ENCODE measurements at places on chromosomes 16 and 17. TPM values are rescaled to one million over a fixed set of nuclear protein-coding genes. Genes with fewer than 3 reads are reported as not detected.

Gene ZNF423
- not detected for total RNA-seq

Gene XYLT1
- 37.9 TPM for total RNA-seq

Gene PYDC1
- total RNA-seq: not detected

Gene CYLD
- total RNA-seq: 276 TPM

Gene VWA3A
- 0.23 TPM for total RNA-seq

Gene TPSG1
- not detected for total RNA-seq

Gene PMFBP1
- total RNA-seq: 1.0 TPM

Gene SSTR5
- total RNA-seq: not detected

Gene PNMT
- 0.89 TPM for total RNA-seq

Gene FAHD1
- 12.9 TPM for total RNA-seq

Gene TEX19
- total RNA-seq: not detected

Gene MT3
- not detected for total RNA-seq

GRCh38 chr17:69235338-69236058, 6.9 kb upstream of the ABCA10 start:
- DNase-seq: peak; percentile 39

DNA sequence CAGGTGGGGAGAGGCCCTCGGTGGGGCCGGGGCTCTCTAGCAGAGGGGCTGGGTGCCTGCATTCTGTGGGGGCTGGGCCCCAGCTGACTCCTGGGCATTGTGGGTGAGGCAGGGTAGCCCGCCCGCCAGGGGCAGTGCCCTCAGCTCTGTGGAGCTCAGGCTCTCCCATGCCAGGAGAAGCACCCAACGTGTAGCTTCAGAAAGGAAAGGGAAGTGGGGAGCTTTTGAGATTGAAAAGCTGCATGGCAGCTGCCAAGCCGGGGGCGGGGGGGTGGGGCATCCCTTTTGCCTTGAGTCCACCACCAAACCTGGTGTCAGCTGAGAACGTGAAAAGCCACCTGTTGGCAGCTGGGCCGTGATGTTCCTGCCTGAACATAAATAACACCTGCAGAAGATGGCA, 192.1 kb upstream of the CIBAR2 start:
- DNase-seq: no peak

- no peak for DNase-seq
These were observed 2.2 kb downstream of the RASD1 start for GRCh38 chr17:17493986-17494466.

DNA sequence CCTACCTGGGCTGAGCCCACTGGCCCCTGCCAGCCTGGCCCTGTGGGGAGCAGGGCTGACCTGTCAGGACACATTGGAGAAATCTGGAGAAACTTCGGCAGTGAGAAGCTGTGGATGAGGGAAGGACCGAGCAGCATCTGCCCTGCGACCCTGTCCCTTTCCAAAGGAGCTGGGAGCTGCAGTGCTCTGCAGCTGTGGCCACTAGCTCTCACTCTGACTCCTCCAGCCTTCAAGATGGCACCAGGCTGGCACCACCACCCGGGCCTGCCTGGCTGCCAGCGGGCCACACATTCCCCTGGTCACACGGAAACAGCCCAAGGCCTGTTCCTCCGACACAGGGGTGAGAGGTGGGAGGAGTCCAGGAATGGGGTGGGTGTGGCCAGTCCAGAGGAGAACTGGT, 30.1 kb downstream of the CD300LG start:
- no peak for DNase-seq

GRCh38 chr17:76268015-76268749, 3.0 kb downstream of the UBALD2 start:
- DNase-seq: no peak

DNA sequence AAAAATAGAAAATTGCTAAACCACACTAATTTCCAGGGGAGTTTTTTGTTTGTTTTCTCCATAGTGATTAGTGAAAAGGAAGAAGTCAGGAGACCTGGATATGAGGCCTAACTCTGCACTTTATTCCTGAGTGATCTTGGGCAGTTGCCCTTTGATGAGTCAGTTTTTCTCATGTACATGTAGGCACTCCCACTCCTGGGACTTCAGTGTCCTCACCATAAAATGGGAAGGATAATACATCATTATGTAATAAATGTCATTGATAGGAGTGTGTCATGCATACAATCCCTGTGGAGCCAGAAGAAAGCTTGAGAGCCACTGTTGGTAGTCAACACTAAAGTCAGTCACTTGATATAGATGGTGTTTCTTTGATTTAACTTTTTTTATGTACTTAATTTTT, 32.5 kb downstream of the WIPF2 start:
- no peak for DNase-seq

- DNase-seq: no peak
These were observed 22.1 kb upstream of the IL21R start for GRCh38 chr16:27379919-27380318.

DNA sequence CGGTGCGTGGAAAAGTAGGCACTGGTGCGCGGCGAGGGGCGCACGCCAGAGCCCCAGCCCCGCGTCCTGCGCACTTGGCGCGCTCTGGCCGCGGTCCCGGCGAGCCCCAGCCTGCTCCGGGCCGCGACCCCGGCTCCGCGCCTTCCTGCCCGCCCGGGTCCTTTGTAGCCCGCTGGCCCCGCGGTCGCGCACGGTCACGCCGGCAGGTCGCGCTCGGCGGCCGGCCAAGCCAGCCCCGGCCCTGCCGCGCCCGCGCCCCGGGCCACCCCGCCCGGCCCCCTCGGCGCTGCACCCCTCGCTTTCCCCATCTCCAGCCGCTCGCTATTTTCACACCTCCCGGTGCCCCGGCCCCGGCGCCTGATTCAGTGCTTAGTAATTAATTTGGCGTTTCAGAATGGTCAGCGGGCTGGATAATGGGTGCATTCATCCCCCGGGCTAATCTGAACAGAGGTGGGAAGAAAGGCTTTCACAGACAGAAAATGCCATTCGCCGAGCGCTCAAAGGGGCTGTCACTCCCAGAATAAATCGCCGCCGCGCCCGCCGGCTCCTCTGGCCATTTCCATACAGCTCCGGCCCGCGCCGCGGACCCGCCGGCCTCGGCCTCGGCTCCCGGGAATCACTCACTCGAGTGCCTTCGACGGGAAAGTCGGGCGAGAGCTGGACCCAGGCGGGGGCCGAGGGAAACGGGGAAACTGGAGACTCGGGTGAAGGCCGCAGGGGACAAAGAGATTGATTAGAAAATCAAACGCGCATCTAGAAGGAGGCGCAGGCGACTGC, 17.8 kb upstream of the NTN1 start:
- no peak for DNase-seq

GRCh38 chr16:84652566-84652965, 4.3 kb downstream of the KLHL36 start:
- peak; percentile 78 for DNase-seq

DNA sequence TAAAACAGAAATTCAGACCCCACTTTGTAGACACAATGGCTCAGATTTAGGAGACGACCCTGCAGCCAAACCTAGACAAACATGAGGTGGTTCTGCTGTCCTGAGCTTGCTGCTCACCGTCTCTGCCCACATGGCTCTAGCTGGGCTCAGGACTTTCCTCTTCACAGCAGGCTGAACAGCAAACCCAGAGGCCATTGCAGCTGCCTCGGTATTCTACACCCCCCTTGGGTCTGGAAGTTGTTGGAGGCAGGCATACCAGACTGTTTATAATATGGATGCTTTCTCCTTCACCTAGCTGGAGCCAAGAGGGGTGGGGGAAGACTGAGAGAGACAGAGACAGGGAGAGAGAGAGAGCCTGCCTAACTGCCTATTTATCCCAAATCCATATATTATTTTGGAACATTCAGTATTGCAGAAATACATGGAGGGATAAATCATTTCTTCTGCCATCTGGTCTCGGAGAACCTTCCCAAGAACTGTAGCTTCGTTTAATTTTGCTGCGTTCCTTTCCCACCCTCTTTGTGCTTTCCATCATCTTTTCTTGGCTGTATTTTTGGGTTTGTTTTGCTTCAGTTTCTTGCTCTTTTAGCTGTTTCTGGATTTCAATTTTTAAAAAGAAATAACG, 628.2 kb upstream of the RBFOX1 start:
- no peak for DNase-seq

- DNase-seq: no peak
These were observed 70.7 kb downstream of the WSCD1 start for GRCh38 chr17:6140728-6141330.

- DNase-seq: no peak
These were observed 5.7 kb upstream of the PHAF1 start for GRCh38 chr16:67104061-67104460.

- no peak for DNase-seq
These were observed 12.8 kb downstream of the HMOX2 start for GRCh38 chr16:4489030-4489429.

DNA sequence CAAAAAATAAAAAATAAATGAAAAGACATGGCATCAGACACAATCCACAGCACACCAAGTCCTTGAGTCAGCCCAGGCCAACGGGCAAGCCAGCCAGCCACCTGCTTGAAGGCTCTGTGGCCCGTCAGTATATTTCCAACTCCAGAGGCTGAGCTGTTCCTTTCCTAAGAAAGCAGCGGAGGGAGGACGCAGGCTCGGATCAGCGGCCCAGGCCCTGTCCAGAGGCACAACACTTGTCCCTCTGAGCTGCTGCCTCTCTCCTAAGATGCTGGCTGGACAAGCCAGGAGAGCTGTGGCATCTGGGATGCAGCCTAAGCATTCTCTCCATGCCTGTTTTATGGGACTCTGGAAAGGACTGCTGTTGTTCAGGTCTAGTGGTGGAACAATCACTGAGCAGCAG, 14.8 kb upstream of the NLRC3 start:
- DNase-seq: no peak

- DNase-seq: peak; percentile 74
These were observed 48.5 kb downstream of the RAI1 start for GRCh38 chr17:17729620-17730249.

GRCh38 chr16:11780991-11781680, 15.9 kb downstream of the ZC3H7A start:
- no peak for DNase-seq

- DNase-seq: no peak
These were observed 137.9 kb downstream of the SOX9 start for GRCh38 chr17:72258711-72259110.

DNA sequence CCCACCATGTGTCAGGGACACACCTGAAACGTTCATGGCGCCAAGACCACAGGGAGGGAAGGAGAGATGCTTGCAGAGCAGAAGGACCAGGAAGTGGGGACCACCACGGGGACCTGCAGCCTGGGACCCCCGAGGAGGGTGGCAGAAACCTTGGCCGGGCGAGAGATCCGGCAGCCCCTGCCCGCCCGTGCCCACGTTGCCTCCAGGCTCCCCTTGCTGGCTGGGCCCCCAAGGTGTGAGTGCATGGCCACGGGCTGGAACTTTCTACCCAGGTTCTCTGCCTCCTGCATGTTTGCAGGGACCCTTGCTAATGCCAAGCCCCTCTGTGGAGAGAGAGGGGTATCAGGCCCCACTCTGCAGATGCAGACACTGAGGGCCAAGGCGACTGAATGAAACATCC, 50.4 kb downstream of the USP22 start:
- no peak for DNase-seq

DNA sequence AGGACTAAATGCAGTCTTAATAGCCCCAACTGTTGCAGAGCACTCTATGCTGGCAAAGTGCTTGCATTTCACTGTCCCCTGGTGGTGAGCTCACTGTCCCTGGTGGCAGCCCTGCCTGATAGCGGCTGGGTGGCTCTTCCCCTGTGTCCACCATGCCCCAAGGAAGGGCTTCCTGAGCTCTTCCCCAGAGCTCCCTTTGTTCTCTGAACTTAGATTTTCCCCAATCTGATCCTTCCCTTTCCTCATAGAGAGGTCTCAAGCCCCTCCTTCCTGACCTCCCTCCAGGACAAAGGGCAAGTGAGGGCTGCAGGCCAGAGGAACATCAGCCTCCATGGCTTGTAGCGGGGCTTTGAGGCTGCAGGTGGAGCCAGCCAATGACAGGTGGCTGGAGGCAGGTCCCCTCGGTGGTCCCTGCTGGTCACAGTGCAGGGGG, 17.0 kb downstream of the BEAN1 start:
- no peak for DNase-seq

DNA sequence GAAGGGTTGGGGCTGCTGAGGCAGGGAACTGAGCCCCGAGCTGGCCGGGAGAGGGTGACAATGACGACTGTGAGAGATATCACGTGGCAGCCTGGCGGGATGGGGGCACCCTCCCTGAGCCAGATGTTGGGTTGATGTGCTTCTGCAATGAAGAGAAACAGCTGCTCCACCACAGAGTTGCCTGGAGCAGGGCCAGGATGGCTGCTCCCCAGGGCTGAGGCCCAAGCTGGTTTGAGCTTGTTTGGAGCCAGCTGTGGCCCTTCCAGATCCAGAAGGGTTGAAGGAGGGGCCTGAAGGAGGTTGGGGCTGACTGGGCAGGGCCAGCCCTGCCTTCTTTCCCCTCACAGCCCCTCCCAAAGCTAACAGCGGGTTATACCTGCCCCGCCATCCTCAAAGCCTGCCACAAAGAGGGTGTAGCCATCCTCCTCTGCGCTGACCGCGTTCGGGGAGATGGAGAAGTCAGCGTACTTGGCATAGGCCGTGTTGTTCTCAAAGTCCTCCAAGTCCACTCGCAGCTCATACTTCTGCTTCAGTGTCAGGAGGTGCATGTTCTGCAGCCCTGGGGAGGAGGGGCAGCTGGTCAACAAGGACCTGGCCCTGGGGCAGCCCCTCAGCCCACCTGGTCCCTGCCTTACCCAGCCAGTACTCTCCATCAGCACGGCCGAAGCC, 2.1 kb downstream of the MFAP4 start:
- DNase-seq: no peak

GRCh38 chr17:59332749-59333377, 1.4 kb downstream of the YPEL2 start:
- no peak for DNase-seq

- DNase-seq: no peak
These were observed 559.8 kb downstream of the WWOX start for GRCh38 chr16:78659216-78659615.

DNA sequence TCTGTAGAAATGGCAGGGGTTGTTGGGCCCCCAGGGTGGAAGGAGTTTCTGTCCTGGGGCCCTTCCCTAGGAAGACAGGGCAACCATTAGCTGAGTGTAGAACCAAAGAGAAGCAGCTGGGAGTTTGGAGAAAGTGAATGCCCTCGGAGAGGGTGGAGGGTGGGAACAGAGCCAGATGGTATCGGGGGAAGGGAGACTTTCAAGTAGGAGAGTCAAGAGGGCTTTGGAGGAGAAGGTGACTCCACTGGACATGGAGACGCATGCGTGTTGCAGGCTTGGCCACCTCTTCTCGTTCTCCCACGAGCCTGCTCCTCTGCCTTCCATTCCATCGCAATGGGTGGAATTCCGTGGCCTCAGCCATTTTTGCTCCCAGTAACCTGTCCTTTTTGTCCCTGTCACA, 19.4 kb downstream of the SLC47A1 start:
- DNase-seq: no peak

DNA sequence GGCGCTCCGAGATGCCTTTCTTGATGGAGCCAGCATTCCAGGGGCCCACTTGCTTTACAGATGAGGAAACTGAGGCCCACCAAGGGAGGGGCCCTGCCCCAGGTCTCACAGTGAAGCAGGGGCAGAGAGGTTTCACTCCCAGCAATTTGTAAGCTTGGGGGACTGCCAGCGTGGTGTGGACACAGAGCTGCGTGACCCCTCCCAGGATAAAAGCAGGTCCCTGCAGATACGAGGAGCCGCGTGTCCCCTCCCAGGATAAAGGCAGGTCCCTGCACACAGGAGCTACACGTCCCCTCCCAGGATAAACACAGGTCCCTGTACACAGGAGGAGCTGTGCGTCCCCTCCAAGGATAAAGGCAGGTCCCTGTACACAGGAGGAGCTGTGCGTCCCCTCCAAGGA, 11.7 kb downstream of the JPH3 start:
- no peak for DNase-seq

GRCh38 chr17:44110823-44111633, 12.4 kb downstream of the HDAC5 start:
- DNase-seq: peak; percentile 66

All from naive thymus-derived CD4-positive, alpha-beta T cell (primary cell).